ENCODE measurements at places on chromosomes 12 and 14.

GRCh38 chr14:69536971-69537370, 37.7 kb downstream of the CCDC177 start:
- no peak for DNase-seq

DNA sequence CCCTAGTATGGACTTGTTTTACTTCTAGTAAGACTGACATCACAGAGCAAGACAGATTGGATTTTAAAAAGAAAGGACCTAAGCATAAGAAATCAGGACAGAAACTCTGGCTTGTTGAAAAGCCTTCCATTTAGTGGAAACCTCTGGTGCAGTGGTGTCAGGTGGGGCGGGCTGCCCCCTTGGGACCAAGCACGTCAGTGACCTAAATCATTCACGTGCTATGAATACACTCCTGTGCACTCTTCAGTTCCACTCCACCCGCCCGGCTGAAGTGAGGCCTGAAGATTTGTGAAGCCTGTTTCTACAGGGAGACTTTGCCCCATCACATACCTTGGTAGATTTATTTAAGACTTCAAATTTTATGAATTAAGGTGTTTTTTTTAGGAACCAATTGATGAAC, 58.2 kb upstream of the STRN3 start:
- no peak for DNase-seq

DNA sequence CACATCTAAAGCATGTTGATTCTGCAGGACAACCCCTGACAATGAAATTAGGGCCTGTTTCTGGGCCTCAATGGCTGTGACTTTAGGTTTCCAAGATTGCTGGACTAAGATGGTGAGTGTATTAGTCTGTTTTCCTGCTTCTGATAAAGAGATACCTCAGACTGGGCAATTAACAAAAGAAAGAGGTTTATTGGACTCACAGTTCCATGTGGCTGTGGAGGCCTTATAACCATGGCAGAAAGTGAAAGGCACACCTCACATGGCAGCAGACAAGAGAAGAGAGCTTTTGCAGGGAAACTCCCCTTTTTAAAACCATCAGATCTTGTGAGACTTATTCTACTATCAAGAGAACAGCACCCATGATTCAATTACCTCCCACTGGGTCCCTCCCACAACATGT, 10.6 kb downstream of the IL22 start:
- no peak for DNase-seq

DNA sequence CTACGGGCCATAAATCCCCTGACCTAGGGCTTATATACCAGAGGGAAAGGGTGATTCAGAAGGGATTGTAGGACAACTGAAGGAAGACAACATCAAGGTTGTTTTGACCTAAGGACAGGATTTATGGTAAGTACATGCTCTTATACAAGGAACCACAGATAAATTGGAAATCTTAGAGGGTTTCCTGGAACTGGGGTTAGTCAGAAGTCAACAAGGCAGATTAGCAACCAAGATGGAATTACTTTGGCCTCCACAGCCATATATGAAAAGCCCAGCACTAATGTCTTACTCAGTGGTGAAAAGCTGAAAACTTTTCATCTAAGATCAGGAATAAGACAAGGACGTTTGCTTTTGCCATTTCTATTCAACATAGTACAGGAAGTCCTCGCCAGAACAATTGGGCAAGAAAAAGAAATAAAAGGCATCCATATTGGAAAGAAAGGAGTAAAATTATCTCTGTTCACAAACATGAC, 5.4 kb downstream of the TMBIM4 start:
- DNase-seq = no peak

- DNase-seq = no peak
Observed at GRCh38 chr12:53758081-53758729, 6.4 kb upstream of the CISTR start.

DNA sequence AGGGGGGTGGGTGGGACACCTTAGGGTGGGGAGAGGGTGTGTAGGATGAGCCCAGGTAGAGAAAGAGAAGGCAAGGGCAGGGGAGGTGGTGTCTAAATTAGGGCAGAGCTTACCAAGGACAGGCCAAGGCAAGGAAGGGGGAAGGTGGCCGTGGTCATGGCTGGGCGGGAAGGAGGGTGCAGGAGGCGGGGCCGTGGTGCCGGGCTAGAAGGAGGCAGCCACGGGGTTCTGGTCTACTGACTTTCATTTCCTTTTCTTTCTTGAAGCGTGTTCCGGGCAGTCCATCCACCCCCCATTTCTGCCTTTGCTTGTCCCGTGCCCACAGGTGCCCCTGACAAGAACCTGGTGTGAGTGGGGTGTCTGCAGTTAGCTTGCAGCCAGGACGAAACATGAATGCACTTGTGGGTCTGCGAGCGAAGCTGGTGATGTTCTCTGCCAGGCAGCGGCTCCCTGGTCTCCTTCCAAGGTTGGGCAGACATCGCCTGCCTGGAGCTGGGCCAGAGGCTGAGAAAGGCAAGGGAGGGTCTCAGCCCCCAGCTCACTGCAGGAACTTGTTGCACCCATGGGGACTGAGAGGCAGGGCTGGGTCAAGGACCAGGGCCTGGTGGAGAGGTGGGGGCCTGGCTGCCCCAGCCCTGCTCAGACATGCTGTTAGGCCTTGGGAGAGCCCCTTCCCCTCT, 58.2 kb downstream of the KIF26A start:
- no peak for DNase-seq

GRCh38 chr12:27602516-27602915, 78.5 kb downstream of the PPFIBP1 start:
- no peak for DNase-seq

DNA sequence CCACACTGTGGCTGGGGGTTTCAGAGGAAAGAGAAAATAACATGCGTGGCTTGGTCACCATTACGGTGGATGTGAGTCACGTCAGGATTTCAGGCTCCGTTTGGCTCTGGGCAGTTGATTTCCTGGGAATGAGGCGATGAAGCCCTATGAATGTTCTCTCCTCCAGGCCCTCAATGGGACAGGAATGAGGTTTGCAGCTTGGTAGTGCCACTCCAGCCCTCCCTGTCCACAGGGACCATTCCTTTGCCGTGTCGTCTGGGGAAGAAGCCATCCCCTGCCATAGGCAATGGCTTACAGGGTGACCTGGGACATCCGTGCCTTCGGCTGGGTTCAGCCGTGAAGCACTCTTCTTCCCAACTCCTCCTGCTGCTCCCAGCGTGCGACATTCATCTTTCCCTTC, 95.0 kb downstream of the FBXL14 start:
- DNase-seq = no peak

Data from activated CD8-positive, alpha-beta memory T cell treated with anti-CD3 and anti-CD28 coated beads for 4 hours (primary cell).